ENCODE measurements at places on chromosomes 5 and 9.
A peak's percentile ranks its signal among the peaks of the same experiment; 100 is the strongest.

- peak; percentile 26 for DNase-seq
Measured at GRCh38 chr5:38871058-38871605, 25.3 kb downstream of the OSMR start.

GRCh38 chr5:139137697-139138096 lies 60.5 kb downstream of the SIL1 start:
- DNase-seq = peak; percentile 45

DNA sequence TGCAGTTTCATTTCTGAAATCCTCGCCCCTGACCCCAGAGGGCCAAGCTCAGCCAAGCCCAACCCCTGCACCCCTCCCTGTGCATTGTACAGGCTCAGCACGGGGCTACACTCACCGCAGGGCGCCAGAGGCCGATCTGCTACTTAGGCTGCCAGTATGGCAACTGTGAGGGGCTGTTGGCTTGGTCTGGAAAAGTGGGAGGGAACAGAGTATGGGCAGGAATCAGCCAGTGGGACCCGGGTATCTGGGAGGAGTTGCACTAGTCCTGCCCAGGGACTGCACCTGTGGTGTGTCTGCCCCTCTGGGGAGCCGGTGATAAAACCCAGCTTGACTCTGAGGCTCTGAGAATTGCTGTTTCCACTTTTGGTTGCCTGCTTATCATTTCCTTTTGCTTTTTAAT lies 167.4 kb upstream of the KIF2A start:
- no peak for DNase-seq

DNA sequence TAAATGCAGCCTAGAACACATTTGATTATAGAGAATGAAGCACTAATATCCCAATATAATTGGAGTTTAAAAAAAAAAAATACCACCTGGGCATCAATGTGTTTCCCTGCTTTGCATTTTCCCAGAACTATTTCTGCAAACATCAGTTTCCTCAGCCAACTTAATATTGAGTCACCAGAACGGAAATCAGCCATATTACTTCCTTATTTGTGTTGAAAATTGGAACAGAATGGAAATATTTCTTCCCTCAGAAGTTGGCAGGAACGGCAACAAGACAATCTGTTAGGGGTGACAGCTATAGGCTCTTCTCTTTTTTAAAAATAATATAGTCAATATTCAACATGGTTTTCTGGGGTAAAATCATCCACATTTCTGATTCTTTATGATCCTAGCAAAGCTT lies 4.0 kb downstream of the MFAP3 start:
- DNase-seq = peak; percentile 56

GRCh38 chr5:180787711-180788431 lies 14.7 kb downstream of the MGAT1 start:
- no peak for DNase-seq

DNA sequence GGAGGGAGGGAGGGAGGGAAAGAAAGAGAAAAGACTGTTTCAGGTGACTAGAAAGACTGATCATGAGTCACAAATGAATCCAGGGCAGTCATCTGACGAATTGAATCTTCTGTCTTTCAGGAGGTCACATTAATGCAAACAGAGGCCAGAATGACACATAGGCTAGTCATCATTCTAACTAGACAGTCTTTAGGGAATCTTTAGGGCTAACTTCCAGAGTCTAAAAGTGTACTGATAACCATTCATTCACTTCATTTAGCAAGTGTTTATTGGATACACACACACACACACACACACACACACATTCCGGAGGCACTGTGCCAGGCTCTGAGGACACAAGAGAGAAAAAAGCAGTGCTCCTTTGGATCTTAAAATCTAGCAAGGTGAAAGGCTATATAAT lies 156.7 kb downstream of the EBF1 start:
- DNase-seq = no peak
